Inflammatory macrophage treated with lipopolysaccharide for 1 hour (primary cell): ENCODE measurements at places on chromosomes 5 and 9.

DNA sequence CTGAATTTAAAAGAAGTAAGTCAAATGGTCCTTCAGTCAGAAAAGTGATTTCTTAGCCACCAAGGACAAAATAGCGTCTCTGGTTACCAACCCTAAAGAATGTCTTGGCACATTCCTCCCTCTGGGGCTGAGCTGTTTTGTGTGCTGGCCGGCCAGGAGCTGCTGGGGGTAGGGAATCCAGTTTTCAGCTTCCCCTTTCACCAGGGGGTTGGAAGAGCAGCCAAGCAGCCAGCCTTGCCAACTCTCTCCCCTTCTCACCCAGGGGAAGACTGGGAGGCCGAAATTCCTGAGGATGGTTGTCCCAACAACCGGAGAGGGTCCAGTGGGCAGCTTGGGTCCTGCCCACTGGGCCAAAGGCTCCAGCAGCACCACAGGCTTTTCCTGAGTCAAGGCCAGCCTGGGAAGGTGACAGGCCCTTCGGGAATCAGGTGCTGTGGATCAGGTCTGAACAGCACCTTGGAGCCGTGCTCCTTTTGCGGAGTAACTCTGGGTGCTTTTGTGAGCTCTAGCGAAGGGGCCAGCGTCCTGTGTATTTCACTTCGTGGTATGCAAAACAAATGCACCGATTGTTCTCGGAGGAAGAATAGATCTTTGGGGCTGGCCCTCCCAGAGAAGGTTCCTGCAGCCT, 4.2 kb downstream of the WWC1 start:
- no peak for DNase-seq

GRCh38 chr5:40172721-40173120, 507.0 kb upstream of the PTGER4 start:
- DNase-seq, result no peak

DNA sequence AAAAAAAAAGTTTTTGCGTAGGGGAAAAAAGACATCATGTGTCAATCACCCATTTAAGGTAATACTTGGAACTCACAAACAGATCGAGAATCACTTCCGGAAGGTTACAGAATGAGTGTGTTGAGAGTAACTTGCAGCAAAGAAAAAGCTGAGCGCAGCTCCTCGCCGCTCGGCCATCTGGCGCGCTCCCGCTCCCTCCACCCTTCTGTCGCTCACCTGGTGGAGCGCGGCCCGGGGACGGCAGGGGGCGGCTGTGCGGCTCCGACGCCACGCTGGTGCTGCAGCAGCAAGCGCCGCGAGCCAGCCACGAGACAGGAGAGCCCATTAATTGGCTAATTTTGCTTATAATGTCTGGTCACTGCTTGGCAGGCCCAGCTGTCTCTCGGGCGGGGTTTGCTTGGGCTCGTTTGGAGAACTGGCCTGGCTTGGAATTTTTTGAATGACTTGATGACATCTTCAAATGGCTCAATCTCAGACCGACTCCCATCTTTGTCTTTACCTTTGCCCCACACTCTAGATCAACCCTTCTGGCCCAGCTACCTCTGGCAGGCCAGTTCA, 601.8 kb downstream of the CCDC171 start:
- DNase-seq, result no peak

- no peak for DNase-seq
Measured at GRCh38 chr5:170135796-170136490, 30.2 kb downstream of the FOXI1 start.

GRCh38 chr9:102445181-102445747, 549.9 kb upstream of the CYLC2 start:
- DNase-seq, result no peak
